Kidney (tissue), 22 donors: ENCODE measurements at places on chromosomes 7 and 10. TPM values are rescaled to one million over a fixed set of nuclear protein-coding genes. Genes with fewer than 3 reads are reported as not detected.

DNA sequence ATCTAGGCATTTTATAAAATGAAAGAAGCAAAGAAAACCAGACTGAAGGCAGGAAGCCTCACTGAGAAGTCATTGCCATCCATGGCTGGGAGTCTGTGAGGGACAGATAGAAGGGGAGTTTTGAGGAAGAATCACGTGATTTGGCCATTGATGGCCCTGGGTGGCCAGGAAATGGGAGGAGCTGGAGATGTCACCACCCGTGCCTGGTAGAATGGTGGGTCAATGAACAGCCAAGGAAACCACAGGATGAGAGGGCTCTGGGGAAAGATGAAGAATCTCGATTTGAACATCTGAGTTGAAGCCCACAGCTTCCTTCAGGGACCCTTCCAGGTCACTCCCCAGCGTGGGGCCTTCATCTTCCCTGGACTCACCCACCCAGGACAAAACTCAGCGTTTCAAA is 103.3 kb upstream of the CHST15 start:
- no peak for DNase-seq
- peak overlapping the region; percentile 68 for H3K27ac ChIP-seq
- no peak overlapping the region for H3K4me3 ChIP-seq

DNA sequence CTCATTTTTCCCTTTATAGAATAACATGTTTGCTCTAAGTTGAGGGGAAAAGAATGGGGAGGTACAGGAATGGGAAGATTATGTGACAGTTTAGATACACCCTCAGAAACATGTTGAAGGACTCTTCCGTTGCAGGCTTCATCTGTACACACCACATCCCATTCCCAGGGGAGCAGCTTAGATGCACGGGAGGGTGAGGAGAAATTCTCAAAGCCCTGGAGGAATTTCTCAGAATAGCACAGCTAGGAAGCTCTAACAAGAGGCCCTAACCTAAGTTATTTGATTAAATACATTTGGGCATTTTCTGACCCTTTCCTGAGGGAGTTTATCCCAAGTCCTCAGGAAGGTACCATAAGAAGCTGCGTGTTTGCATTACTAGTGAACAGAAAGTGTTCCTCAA is 660.2 kb upstream of the IGFBP3 start:
- no peaks in the 10 kb centered on the region for H3K27me3 ChIP-seq
- no peak overlapping the region for H3K27ac ChIP-seq
- no peak for DNase-seq
- no peaks in the 10 kb centered on the region for H3K36me3 ChIP-seq

The MSMB gene
- not detected for total RNA-seq

DNA sequence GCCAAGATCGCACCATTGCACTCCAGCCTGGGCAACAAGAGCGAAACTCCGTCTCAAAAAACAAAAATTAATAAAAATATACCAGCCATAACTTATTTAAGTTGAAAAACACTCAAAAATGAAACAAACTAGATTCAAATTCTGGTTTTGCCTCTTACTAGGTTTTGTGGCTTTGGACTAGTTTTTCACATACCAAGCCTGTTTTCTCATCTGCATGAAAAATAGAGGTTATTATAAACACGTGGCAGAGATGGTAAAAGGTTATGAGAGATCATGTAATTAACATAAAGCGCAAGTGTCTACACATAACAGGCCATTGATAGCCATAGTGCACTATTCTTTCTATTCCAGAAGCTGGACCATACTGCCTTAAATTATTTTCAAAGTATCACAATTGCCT is 35.5 kb upstream of the CABCOCO1 start:
- no peaks in the 10 kb centered on the region for H3K27me3 ChIP-seq
- H3K36me3 ChIP-seq, result no peaks in the 10 kb centered on the region
- no peak overlapping the region for H3K4me3 ChIP-seq
- H3K4me1 ChIP-seq, result peaks cover 6% of the 10 kb centered on the region

The ANKRD22 gene
- total RNA-seq, result 3.6 TPM

- no peaks in the 10 kb centered on the region for H3K27me3 ChIP-seq
- H3K4me3 ChIP-seq, result no peak overlapping the region
- no peak for DNase-seq
These were observed 2.4 kb upstream of the ECHS1 start for GRCh38 chr10:133375357-133376115.

- no peaks in the 10 kb centered on the region for H3K27me3 ChIP-seq
- H3K4me3 ChIP-seq, result no peak overlapping the region
These were observed 67.0 kb upstream of the ARID5B start for GRCh38 chr10:61834519-61834918.

GRCh38 chr7:79823246-79823951 is 311.2 kb upstream of the GNAI1 start:
- H3K27ac ChIP-seq, result no peak overlapping the region
- no peak overlapping the region for H3K4me3 ChIP-seq
- no peak for DNase-seq

The CLEC5A gene
- 2.9 TPM for total RNA-seq

GRCh38 chr7:41059796-41060195 is 643.1 kb downstream of the INHBA start:
- H3K36me3 ChIP-seq, result no peaks in the 10 kb centered on the region
- no peak overlapping the region for H3K4me3 ChIP-seq
- H3K27me3 ChIP-seq, result no peaks in the 10 kb centered on the region
- no peak for DNase-seq
- H3K4me1 ChIP-seq, result no peaks in the 10 kb centered on the region
- H3K27ac ChIP-seq, result no peak overlapping the region

DNA sequence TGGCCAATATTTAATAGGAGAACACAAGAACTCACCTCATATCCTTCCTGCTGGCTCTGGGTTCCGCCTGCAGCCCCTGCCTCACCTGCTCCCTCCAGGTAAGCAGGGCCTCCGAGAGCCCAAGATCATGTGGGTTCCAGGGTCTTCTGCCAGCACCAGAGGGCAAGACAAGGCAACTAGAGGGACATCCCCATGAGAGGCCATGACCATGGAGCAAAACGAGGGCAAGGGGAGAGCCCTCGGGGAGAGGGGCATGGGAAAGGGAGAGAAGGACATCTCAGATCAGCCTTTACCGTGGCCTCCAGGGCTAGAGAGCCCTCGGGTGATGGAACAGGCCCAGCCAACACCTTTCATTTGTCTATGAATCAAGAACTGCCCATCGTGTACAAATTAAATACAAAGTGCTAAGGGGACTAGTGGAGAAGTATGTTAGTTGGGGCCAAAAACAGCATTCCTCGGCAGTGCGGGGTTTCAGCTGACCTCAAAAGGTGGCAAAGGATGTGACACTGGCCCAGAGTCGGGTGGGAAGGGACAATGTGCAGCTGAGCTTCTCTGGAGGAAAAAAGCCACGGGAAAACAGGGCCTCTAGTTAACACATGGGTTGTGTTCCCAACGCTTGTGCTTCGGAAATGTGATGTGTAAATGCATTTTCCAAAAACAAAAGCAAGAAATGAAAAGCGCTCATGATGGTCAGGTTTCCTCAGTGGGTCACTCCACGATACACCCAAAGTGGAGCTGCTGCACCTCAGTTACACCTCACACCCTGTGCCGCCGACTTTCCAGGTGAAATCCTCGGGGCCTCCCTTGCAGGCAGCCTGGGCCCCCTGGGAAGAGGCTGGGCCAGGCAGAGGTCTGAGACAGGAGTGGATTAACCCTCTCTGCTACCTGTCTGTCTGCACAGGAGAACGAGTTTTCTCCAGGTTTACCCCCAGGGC is 2.0 kb downstream of the AOC1 start:
- H3K27ac ChIP-seq, result no peak overlapping the region
- H3K4me1 ChIP-seq, result no peaks in the 10 kb centered on the region
- H3K4me3 ChIP-seq, result peak overlapping the region; percentile 46
- no peak for DNase-seq
- H3K27me3 ChIP-seq, result no peaks in the 10 kb centered on the region

DNA sequence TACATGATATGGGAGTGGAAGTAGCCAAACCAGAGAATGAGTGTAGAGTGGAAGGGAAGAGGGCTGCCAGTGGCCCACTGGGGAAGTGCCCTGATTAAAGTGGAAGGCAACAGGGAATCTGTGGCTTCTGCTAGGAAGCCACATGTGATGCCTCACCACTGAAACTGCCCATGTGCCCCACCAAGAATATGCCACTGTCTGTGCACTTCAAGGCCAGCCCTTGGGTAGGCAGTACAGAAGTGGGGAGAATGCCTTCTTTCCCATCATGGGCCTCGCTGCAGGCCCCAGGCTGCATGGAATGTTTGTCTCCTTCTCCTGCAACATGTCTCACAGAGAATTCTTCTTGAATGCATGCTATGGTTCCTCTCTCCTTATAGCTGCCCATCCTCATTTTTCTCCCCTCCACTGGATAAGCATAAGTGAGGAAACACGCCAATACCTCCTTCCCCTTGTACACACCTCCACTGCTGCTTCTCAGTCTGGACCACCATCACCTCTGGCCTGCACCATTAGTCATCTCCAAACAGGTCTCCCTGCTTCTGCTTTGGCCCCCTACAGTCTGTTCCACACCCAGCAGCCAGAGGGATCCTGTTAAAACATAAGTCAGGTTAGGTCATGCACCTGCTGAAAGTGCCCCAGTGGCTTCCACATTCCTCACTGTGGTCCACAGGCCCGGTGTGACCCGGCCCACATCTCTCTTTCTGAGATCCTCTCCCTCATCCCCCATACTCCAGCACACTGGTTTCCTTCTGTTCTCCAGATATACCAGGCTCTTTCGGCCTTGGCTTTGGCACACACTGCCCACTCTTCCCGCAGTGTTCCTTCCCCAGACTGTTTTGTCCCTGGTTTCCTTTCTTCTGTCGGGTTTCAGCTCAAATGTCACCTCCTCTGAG is 37.1 kb downstream of the SNX10 start:
- H3K36me3 ChIP-seq, result no peaks in the 10 kb centered on the region
- H3K4me3 ChIP-seq, result no peak overlapping the region
- no peaks in the 10 kb centered on the region for H3K4me1 ChIP-seq

The PAPOLB gene
- 0.06 TPM for total RNA-seq

DNA sequence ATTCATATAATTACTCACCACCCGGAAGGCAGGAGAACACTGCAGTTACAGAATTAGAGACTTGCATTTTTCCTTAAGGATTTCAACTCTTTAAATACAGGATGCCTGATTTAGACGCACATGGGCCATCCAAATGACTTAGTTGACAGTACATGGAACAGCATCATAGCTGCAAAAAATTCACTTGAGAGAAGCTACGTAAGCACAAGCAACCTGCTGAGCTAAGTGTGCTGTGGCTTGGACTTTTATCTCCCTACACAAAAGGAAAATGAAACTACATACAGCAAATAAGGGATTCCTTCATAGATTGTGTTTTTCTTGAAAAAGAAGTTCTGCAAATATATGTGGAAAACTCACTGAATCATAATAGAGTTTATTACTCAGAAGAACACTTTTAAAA is 152.6 kb downstream of the POU6F2 start:
- no peak for DNase-seq
- no peaks in the 10 kb centered on the region for H3K36me3 ChIP-seq
- H3K4me3 ChIP-seq, result peak overlapping the region; percentile 68
- H3K27me3 ChIP-seq, result no peaks in the 10 kb centered on the region
- no peaks in the 10 kb centered on the region for H3K4me1 ChIP-seq
